Activated CD4-positive, alpha-beta T cell treated with anti-CD3 and anti-CD28 coated beads for 36 hours (primary cell): ENCODE measurements at places on chromosomes 12 and 14.

DNA sequence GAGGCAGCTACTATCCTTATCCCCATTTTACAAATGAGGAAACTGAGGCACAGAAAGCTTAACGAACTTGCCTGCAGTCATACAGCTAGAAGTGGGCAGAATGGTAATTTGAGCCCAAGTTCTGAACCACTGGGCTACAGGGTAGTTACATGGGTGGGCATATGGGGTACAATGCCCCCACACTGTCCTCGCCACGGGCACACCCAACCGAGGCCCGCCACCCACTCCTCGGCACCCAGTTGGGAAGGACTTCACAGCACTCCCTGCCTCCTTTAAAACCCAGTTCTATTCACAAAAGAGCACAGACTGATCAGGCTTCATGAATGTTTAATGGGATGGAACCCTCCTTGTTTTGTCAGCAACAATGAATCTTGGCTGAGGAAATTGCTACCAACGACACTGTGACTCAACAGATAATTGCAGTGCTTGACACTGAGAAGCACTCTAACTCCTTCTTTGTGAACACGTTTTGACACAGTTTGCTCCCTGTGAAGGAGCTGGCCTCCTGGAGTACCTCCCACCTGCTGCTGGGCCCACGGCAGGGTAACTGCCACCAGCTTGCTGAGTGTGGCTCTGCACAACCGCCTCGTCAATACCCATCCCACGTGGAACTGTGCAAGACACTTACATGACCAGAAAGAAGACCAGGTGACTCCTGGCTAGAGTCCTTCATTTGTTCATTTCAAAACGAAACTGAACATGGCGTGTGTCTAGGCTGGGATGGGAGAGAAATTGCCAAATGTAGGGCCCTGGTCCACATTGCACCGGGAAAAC, 63.5 kb downstream of the CLMN start:
- DNase-seq, result no peak

- DNase-seq, result peak; percentile 52
Observed at GRCh38 chr14:104138098-104138717, at the start of gene KIF26A. TSS of gene KIF26A (plus strand) at chr14:104138587. CDS start at chr14:104138723, 136 bp downstream.

DNA sequence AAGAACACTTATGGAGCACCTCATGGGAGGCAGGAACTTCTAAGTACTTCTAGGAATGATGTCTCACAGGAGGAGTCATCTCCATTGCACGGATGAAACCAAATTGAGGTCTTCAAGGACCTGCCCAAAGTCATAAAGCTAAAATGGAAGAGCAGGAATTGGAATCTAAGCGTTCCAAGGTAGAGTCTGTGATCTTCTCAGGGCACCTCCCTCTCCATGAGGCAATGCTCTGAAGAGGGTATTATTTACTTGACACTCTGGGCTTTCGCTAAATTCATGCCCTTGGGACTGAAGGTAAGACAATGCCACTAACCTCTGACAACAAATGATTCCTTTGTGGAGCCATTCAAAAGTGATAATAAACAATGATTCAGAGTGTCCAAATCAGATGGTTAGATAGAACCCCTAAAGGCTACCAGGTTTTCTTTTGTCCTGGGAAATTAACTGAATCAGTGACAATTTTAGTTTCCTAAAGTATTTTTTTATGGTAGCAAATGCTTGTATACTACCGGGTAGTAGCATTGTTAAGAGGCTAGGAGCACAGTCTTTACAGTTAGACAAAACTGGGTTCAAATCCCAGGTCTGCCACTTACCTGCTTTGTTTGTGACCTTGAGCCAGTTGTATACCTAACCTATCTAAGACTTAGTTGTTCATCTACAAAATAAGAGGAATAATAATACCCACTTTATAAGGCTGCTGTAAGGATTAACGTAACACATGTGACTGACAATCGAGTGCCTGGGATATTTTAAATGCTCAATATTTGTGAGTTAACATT, 12.3 kb downstream of the HMGA2 start:
- DNase-seq, result no peak

DNA sequence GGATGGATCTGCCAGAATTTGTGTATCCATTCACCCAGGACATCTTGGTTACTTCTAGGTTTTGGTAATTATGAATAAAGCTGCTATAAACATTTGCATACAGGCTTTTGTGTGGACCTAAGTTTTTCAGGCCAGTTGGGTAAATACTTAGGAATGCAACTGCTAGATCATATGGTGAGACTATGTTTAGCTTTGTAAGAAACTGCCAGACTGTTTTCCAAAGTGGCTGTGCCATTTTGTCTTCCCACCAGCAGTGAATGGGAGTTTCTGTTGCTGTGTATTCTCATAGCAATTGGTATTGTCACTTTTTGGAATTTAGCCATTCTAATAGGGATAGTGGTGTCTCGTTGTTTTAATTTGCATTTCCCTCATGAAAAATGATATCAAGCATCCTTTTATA, 133.0 kb downstream of the KIF26A start:
- DNase-seq, result no peak

GRCh38 chr14:97120611-97121031, 323.4 kb downstream of the VRK1 start:
- DNase-seq, result peak; percentile 80

DNA sequence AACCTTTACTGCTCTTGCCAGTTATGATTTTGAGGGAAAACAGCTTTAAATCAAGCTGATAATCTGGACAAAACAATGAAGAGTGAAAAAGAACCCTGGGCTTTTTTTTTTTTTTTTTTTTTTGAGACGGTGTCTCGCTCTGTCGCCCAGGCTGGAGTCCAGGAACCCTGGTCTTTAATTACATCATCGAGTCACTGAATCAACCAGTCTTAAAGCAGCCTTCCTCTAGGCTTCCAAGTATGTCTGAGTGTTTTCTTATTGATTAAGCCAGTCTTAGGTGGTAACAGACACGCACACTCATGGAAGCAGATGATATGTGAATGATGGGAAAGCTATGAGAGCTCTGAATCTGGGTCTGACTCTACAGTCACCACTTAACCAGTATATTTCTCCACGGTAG, 5.9 kb upstream of the VCPKMT start:
- DNase-seq, result no peak
